Pons (tissue), 1 donor: ENCODE measurements at places on chromosomes 6 and 20.

GRCh38 chr6:85810558-85810957 is 167.9 kb upstream of the SYNCRIP start:
- DNase-seq = no peak

GRCh38 chr20:53832499-53832898 is 237.9 kb downstream of the BCAS1 start:
- DNase-seq = no peak

DNA sequence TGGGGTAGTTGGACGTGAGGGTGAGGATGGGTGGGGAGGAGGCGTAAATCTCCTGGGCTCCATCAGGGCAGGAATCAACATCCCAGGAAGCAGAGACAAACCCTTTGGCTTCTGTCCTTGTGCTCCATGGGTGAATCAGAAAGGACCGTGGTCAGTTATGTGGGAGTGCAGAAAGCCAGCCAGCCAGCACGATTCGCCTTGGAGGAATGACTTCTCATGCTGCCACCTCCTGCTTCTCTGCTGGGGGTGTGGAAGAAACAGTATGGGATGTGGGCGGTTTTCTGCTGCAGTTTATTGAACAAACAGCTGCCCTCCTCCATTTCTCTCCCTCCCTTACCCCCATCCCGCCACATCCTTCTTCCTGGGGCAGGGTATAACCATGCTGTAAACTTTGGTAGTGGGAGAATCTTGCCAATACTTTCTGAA is 214.5 kb downstream of the SOX4 start:
- no peak for DNase-seq

GRCh38 chr6:134266776-134267175 is 51.1 kb downstream of the SGK1 start:
- no peak for DNase-seq

- no peak for DNase-seq
Observed at GRCh38 chr6:2124260-2124709, 121.1 kb downstream of the GMDS start.
